ENCODE measurements at places on chromosomes 3 and 15.
A peak's percentile ranks its signal among the peaks of the same experiment; 100 is the strongest.

DNA sequence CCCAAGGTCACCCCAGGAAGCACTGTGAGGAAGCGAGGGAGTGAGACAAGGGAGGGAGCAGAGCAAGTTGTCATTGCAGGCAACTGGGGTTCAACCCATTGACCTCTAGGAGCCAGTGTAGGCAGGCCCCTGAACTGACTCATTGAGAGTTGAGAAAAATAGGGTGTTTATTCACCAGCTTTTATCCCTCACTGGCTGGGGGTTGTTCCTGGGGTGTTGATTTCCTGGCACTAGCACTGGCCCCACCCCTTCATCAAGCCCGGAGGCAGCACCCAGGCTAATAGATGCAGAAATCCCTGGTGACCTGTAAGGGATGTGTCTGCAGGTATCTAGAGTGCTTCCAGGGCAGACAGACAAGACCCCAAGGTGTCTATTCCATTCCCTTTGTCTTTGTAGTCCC, 183.9 kb downstream of the ARRDC4 start:
- no peak for DNase-seq

DNA sequence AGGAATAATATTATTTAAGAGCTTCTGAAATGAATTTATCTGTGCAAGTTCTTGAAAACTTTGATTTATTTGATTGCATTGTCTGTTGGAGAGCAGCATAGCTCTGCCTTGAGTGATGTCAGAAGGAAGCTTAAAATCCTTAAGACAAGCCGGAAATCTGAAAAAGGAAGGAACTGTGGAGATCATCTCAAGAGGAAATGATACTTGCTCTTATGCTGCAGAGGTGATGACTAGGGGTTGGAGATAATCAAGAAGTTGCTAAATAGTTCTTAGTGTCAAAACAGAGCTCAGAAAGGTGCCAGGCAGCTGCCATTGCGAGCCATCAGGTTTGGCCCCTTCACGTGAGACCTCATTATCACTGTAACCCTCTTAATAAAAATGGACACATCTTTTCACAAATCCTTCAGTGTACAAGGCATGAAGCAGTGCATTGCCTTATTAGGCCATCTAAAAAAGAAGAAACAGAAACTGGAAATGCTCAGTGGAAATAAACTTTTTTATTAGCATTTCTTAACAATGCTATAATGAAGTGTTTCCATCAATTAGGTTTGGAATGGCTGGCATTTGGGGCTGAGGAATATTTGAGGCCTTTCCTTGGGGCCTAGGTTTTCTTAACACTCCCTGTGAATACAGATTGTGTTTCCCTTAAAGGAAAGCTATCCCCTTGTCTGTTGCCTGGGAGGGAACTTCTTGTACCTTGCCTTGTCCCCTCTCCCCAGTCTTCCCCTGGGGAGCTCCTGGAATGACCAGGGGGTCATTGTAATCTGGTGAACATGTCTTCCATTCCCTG, 34.5 kb upstream of the VILL start:
- DNase-seq = no peak

- no peak for DNase-seq
Measured at GRCh38 chr3:183629546-183630301, 5.7 kb upstream of the KLHL24 start.

DNA sequence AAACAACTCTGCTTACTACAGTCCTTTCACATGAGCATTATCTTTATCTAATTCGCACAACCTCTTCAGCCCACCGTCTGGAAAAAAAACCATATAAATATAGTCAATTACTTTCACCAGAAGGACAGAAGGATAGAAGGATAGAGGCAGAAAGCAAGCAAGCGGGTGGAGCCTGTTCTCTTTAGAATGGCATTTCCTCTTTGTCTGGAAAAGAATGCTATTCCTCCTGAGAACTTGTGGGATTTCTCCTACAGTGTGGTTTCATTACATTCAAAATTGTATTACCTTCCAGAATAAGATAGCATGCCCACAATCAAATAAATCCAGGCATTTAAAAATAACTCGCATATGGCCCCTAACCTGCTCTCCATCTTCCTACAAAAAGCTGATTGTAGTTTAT, 23.1 kb downstream of the SLC30A4 start:
- no peak for DNase-seq

DNA sequence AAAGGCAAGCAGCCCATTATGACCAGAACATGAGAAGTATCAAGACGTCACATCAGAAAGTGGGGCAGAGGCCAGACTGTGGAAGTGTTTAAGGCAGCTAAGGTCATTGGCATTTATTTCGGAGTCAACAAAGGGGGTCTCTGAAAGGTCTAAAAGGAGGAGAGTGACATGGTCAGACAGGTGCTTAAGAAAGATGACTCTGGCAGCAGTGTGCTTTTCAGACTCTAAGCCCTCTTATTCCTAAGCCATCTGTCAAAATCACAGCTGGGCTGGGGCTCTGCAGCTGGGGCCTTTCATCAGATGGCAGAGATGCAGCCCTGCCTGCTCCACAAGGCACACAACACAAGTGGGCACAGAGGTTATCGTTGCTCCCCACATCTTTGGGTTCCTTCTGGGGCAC, 14.0 kb downstream of the FBXL22 start:
- no peak for DNase-seq

DNA sequence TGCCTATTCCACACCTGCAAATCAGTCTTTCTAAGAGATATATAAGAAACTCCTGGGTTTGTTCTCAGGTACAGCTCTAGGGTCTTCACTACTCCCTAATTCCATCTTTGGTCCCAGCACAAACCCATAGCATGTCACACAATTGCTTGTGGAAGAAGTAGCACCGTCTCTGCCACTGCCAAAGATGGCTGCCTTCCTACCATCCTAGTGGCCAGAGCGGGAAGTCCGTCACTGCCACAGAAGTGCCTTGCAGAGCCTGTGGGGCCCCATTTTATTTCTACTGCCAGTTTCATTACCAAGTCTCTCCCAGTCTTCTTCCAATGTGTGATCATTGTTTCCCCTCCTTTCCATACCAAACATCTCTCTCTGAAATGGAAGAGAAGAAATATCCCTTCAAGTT, 107.6 kb downstream of the CD47 start:
- DNase-seq = no peak

- no peak for DNase-seq
Measured at GRCh38 chr3:26637698-26638097, 15.1 kb downstream of the LRRC3B start.

DNA sequence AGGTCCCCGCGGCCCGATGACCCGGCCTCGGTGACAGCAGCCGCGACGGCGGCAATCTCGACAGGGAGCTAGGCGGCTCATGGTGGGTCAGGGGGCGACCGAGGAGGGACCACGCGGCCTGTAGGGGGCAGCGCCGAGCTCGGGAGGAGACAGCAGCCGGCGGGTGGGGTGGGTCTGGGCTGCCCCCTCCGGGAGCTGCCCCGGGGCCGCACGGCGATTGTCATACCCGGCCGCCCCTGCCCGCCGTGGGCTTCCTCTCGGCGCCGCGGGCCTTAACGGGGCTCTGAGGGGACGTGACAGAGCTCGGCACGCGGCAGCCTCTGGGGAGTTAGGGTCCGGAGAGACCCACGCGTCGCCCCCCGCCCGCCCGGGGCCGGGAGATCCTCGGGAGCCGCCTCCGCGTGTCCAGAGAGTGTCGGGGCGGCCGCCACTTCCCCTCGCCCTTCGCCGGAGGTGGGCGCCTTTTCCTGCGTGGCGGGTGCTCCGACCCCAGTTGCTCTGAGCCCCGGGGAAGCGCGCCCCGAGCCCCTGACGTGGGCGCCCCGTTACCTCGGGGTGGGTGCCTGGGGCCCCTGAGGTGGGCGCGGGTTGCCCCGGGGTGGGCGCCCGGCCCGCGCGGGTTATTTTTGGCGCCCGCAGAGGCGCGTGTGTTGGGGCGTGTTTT, 539 bp upstream of the PLCL2 start:
- DNase-seq = peak; percentile 74

- no peak for DNase-seq
Measured at GRCh38 chr15:100537331-100537730, 8.6 kb upstream of the CERS3 start.
